ENCODE measurements at places on chromosomes 12 and 14. TPM values are rescaled to one million over a fixed set of nuclear protein-coding genes. Genes with fewer than 3 reads are reported as not detected.

GRCh38 chr14:75299059-75299458, 20.4 kb downstream of the FOS start:
- no peak for DNase-seq

Gene SERPINA6
- not detected for total RNA-seq

Gene SLC5A8
- total RNA-seq: not detected

DNA sequence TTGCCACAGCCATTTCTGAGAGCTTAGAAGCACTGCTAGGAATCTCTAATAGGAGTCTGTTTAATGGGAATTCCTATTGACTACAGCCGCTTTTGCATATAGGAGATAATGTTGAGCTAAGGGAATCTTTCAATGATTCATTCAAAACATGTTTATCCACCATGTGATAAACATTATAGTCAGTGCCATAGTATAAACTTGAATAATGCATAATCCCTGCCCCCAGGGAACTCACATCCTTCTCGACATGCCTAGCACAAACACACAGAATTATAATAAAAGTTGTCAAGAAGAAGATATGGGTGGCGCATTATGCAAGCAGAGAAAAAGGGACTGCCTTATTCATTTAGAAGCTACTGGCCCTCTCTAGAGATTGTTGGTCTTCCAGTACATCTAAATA, 248.0 kb downstream of the DAD1 start:
- no peak for DNase-seq

Measured in neural crest cell (in vitro differentiated cells).